ENCODE measurements at places on chromosomes 1 and 21.

DNA sequence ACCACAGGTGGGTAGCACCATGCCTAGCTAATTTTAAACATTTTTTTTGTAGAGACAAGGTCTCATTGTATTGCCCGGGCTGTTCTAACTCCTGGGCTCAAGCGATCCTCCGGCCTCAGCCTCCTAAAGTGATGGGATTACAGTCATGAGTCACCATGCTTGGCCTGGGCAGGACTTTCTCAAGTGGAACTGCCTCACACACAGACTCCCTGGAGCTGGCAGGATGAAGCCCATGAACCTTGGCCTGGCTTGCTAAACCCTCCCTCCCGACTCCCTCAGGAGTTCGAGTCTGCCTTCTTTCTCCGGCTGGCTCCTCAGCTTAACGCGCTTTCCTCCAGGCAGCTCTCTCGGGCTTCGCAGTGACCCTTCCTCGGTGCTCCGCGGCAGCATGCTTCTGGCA is 7.7 kb upstream of the ECE1 start:
- no peak for DNase-seq

- no peak for DNase-seq
These were observed 179.9 kb downstream of the COL24A1 start for GRCh38 chr1:85976516-85977205.

GRCh38 chr1:41513383-41513735 is 28.9 kb upstream of the EDN2 start:
- DNase-seq: no peak

GRCh38 chr1:179883745-179884138 is 1.7 kb downstream of the TOR1AIP1 start:
- DNase-seq: peak; percentile 86

DNA sequence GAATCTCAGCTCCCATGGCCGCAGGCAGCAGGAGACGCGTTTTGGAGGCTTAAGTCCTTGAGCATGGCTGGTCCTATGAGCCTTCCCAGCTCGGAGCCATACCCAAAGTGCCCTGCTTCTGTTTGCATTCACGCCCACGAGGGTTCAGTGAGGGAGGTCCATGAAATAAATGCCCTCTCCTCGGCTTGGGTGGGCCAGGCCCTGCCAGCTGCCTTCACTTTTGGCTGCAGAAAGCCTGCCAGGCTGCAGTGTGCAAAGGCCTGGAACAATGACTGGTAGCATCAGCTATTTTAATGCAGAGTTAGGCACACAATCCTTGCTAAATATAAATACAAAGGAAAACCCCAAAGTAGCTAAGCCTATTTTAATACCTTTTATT is 49.4 kb downstream of the H3-3A start:
- DNase-seq: no peak

Measured in mesendoderm (in vitro differentiated cells).